Kasumi-1 (cell line): ENCODE measurements at places on chromosomes 3 and 15.

GRCh38 chr3:38121451-38121831 lies 15.5 kb downstream of the ACAA1 start:
- DNase-seq: no peak

DNA sequence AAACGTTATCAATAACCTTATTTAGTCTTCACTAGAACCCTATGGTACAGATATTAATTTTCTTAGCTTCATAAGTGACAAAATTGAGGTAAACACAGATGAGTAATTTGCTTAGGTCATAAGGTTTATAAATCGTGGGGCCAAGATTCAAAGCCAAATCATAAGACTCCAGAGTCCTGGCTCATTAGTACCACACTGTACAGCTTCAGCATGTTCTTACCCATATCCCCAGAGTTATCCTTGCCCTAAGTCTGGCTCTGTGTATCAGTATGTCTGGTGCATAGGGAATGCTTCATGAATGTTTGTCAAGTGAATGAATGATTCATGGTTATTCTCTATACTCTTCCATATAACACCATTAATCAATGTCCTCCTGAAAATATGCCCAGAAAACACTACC lies 45.6 kb upstream of the ST3GAL6 start:
- DNase-seq: no peak

DNA sequence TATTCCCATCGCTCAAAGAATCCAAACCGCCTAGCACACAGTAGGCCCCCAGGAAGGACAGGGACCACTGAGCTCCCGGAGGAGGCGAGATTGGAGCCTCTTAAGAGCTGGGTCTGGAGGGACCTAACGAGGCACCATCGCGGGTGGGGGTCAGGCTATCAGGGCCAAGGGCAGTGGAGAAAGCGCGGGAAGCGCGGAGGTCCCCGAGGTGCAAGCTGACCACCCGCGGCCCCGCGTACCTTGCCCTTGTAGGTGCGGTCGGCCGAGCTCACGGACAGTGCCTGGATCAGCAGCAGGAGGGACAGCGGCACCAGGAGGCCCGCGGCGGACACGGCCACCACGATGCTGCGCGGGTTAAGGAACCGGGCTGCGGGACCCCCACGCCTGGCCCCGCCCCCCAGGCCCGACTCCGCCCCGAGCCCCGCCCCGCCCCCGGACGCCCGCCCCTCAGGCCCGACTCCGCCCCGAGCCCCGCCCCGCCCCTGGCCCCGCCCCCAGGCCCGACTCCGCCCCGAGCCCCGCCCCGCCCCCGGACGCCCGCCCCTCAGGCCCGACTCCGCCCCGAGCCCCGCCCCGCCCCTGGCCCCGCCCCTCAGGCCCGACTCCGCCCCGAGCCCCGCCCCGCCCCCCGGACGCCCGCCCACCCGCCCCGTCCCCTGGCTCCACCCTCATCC lies 3.9 kb downstream of the ZDHHC19 start:
- no peak for DNase-seq

GRCh38 chr3:185207931-185208746 lies 45.7 kb downstream of the EHHADH start:
- DNase-seq: no peak

- no peak for DNase-seq
Measured at GRCh38 chr3:162354356-162354755, 857.7 kb downstream of the OTOL1 start.

DNA sequence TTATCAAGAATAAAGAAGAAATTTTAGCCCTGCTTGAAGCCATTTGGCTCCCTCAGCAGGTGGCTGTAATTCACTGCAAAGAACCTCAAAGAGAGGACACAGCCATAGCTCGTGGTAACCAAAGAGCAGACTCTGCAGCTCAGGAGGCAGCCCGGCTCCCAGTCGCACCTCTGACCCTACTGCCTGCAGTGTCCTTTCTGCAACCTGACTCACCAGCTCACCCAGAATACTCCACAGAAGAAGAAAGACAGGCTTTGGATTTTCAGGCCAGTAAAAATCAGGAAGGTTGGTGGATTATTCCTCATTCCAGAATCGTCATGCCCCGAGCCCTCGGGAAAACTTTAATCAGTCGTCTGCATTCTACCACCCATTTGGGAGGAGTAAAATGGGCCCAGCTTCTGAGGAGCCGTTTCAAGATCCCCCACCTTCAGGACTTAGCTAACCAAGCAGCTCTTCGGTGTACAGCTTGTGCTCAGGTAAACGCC lies 38.6 kb downstream of the ZBTB11 start:
- no peak for DNase-seq

- no peak for DNase-seq
Measured at GRCh38 chr3:143419611-143420010, 300.0 kb downstream of the CHST2 start.

DNA sequence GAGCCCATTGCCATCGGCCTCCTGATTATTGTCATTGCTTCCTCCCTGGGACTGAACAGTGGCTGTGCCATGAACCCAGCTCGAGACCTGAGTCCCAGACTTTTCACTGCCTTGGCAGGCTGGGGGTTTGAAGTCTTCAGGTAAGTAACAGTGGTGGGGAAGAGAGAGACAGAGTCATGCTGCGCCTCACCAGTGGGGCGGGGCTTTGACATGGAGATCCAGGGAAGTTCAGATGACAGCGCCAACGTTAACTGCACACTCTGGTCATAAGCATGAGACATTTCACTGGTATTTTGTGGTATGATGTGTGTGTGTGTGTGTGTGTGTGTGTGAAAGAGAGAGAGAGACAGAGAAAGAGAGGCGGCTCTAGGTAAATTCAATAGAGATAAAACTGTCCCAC lies 41.0 kb downstream of the AQP9 start:
- no peak for DNase-seq

- no peak for DNase-seq
Measured at GRCh38 chr15:27271258-27271657, 300.3 kb downstream of the GABRG3 start.

DNA sequence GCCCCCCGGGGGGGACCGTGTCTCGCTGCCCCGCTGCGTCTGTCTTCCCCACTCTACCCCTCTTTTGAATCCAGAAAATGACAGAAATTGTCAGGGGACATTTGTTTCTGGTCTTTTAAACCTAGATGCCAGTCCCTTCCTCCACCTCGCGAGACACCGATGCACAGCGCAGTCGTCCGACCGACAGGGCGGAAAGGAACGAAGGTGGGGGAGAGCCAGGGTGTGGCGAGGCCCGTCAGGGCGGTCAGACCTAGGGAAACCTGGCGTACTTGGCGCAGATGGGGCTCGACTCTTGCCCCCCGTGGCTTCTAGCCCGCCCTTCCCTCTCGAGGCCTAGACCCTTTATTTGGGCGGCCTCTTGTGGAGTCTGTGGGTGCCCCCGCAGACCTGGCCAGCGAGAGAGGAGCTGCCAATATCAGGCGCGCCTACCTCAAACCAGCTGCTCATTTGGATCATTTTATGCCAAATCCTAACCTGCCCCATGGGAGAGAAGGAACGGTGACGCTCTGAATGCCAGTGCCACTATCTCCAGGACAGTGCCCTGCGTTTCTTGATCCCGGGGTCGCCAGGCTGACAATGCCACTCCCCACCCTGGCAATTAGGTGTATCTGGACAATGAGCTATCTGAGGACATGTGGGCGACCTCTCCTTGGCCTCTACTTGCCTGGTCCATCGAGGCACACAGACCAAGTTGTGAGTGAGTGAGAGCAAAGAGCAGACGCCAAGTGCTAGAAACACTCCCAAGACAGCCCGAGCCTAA lies 500 bp upstream of the RAB6B start:
- DNase-seq: peak; percentile 31

GRCh38 chr3:113717818-113718217 lies 21.4 kb upstream of the USF3 start:
- no peak for DNase-seq

- DNase-seq: no peak
Measured at GRCh38 chr15:73175382-73175781, 123.1 kb downstream of the NEO1 start.

- DNase-seq: no peak
Measured at GRCh38 chr3:154195620-154196356, 74.6 kb downstream of the ARHGEF26 start.

GRCh38 chr3:108879915-108880314 lies 57.3 kb downstream of the TRAT1 start:
- DNase-seq: no peak

DNA sequence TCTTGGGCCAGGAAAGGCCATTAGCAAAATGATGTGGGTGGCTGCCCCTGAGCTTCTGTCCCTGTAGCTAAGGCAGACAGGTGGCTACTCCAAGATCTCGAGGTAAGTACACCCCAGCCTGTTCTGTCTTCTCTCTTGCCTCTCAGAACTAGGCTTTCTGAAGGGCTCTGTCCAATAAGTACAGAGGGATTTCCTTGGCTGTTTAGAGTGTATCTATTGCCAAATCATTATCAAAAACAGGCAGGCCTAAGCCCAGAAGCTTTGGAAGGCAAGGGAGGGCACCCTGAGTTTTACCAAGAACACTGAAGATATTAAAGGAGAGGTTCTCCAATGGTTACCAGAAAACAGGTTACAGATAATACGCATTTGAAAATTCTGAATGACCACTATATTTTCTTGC lies 156.6 kb downstream of the MYRIP start:
- DNase-seq: no peak

DNA sequence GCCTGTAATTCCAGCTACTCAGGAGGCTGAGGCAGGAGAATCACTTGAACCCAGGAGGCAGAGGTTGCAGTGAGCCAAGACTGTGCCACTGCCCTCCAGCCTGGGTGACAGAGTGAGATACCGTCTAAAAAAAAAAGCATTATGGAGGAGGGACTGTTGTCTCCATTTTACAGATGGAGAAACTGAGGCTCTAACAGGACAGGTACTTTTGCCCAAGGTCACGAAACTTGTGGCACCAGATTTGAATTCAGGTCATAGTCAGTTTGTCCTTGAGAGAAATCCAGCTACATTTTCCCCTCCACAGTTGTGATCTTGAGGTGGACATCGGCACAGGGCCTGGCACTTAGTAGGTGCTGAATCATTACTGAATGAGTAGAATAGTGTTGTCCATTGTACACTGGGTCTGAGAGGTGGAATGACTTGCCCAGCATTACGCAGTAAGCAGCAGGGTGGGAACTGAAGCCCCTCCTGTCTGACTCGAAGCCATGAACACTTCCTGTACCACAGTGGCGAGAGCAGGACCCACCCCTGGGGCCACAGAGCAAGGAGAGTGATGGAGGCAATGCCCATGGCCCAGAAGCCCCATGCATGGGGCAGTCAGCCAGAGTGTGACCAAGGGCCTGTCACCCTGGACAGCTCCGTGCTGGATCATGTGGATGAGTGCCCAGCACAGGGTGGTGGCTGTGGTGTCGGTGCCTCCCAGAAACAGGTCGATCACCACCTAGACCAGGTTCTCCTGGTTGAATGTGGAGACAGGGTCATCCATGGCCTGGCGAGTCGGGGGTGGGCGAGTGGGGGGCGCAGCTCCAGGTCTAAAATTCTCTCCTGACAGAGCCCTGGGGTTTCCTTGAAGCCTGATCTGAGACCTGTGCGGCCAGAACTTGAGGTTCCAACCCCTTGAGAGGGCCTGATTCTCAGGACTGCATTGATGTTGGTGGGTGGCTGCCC lies 20.4 kb upstream of the PARL start:
- DNase-seq: no peak

DNA sequence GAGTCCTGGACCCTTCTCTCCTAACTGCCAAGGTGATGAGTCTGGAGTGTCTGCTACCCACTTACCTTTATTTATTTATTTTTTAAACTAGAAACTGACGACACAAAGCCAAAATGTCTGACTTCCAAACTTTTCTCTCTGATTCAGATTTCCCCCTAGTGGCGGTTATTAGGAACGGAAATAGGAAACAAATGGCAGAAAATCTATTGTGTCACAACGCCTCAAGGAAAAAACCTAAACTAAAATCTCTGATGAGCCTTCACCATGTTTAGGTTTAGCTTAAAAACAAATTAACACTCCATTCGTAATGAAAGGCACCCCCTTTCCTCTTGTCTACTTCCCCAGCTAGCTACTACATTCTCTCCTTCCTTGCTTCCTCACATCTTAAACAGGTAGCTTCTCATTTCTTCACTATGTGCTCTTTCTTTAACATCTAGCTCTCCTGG lies 94.0 kb upstream of the MEX3B start:
- DNase-seq: peak; percentile 64

GRCh38 chr15:67072958-67073357 lies 7.6 kb downstream of the SMAD3 start:
- no peak for DNase-seq

- DNase-seq: no peak
Measured at GRCh38 chr3:146498002-146498736, 28.8 kb upstream of the PLSCR2 start.

DNA sequence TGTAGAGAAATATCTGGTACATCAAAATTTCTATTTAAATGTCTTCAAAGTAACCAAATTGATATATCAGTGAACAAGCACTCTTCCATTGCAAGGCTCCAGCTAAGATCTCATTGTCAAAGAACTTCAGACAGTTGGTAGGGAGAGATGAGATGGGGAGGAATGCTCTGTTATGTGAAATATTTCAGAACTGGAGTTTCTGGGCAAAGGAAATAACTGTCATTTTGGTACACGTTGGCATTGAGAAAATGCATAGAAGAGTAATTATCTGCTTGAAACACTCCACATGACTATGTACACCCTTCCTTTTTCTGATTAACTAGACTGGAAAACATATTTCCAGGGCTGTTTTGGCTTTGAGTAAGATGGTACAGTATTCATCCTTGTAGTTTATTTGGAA lies 297.5 kb upstream of the RASGRP1 start:
- DNase-seq: no peak

DNA sequence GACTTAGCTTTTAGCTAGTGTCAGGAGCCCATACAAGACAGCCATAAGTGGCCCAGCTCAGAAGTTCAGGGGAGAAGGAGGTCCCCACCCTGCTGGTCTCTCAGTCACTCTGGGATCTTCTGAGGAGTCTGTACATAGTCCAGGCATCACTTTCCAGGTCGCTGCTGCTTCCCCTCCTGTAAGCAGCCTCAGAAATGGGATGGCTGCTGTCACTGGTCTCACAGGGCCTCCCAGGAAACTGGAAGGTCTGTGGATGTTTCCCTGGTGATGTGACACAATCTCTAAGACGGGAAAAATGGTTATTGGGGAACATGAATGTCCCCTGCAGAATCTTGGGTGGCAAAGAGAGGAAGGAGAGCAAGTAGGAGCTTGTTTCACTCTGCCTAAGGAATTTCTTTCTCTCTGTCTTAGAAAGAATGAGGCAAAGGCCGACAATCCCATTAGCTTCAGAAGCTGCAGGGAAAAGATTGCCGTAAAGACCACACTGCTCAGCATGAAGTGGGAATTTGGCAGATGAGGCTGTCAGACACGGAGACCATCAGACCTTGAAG lies 43.2 kb upstream of the TNFAIP8L3 start:
- DNase-seq: no peak

DNA sequence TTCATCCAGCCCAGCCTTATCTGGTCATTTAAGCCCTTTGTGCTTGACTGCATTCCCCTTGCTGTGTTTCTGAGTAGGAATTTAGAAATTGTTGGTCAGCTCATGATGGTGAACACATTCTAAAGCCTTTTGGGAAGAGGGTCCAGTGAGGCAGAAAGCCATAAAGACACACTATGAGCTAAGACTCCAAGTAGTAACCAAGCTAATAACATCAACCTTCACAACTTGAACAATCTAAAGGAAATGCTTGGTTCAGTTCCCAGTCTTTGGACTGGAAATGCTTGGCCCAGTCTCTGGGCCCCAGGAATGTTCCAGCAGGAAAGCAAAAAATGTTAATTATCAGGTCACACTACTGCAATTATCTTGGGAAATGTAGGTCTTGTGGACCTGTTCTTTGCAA lies 7.7 kb downstream of the PLSCR1 start:
- DNase-seq: no peak

GRCh38 chr3:70811880-70812279 lies 499.4 kb upstream of the MDFIC2 start:
- DNase-seq: peak; percentile 32
